ENCODE measurements at places on chromosomes 1 and 21. TPM values are rescaled to one million over a fixed set of nuclear protein-coding genes. Genes with fewer than 3 reads are reported as not detected.

The STYXL2 gene
- 0.38 TPM for total RNA-seq

The LAMC2 gene
- 89.0 TPM for total RNA-seq

The ST3GAL3 gene
- 21.3 TPM for total RNA-seq

The VANGL1 gene
- total RNA-seq, result 12.3 TPM

The PCAT6 gene
- total RNA-seq, result 2.0 TPM

The OR6N1 gene
- not detected for total RNA-seq

The SYT6 gene
- 0.06 TPM for total RNA-seq

The LCE1F gene
- total RNA-seq, result not detected

The UTS2 gene
- total RNA-seq, result 0.72 TPM

GRCh38 chr1:102578804-102579203 is 529.5 kb downstream of the COL11A1 start:
- no peak for DNase-seq

GRCh38 chr21:32256873-32257620 is 21.8 kb downstream of the MIS18A start:
- peak; percentile 70 for DNase-seq

- DNase-seq, result peak; percentile 89
These were observed 48.8 kb downstream of the LAMC2 start for GRCh38 chr1:183234660-183235476.

- DNase-seq, result no peak
These were observed 8.7 kb upstream of the RNU1-2 start for GRCh38 chr1:16886860-16887605.

DNA sequence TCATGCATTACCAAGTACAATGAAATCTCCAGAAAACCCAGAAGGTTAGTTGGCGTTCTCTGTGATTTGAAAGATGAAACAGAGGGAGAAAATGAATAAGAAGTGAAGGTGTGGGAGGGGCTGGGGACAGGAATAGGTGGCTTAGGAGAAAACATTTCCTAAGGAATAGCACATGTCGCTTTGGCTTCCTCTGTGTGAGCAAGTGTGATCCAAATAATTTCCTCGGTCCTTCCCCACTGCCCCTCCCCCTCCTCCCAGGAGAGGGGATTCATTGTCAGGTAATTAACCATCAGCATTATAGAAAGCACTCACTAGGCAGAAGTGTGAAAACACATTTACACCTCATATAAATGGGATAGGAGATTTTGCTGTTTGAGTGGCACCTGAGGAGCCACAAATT is 105.5 kb downstream of the NUF2 start:
- no peak for DNase-seq

DNA sequence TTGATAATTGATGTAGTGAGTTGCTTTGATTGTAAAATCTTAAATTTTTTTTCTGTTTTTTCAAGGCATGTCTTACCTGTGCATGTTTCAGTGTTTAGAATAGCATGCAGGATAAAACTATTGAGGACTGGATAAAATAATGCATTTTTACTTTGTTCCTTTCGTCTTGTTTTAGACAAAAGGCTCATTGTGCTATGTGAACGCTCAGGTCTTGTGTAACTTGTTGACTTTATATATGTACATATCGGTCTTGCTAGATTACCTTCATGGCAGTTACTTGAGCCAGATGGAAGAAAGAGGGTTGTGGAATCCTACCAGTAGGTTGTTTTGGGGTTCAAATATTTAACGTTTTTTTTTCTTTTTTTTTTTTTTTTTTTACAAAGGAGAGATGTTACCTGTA is 7.0 kb downstream of the NFIA start:
- DNase-seq, result no peak

GRCh38 chr1:48649880-48650279 is 126.8 kb downstream of the BEND5 start:
- no peak for DNase-seq

- no peak for DNase-seq
These were observed 306.3 kb downstream of the LMX1A start for GRCh38 chr1:165050246-165050645.

DNA sequence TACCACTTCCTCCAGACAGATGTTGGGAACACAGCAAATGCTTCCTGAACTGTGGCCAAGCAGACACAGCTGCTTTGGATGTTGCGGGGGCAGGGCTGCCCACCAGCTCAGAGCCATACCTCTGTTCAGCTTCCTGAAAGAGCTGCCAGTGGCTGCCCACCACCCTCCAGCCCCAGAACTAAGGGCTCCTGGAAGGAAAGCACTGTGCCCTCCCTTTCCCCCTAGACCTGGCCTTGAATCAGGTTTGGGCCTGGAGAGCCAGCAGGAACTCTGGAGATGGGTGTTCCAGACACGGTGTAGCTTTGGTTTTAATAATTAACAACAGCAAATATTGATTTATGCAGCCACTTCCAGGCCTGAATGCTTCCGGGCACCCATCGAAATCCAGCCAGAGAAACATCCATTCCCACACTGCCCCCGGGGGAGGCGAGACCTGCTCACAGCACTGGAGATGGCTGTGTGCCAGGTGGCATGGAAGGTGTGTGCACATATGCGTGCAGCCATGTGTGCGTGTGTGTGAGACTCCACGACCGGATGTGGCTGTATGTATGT is 45.7 kb downstream of the RAP1GAP start:
- DNase-seq, result peak; percentile 65

GRCh38 chr21:25464275-25464674 is 143.0 kb downstream of the MRPL39 start:
- DNase-seq, result no peak

DNA sequence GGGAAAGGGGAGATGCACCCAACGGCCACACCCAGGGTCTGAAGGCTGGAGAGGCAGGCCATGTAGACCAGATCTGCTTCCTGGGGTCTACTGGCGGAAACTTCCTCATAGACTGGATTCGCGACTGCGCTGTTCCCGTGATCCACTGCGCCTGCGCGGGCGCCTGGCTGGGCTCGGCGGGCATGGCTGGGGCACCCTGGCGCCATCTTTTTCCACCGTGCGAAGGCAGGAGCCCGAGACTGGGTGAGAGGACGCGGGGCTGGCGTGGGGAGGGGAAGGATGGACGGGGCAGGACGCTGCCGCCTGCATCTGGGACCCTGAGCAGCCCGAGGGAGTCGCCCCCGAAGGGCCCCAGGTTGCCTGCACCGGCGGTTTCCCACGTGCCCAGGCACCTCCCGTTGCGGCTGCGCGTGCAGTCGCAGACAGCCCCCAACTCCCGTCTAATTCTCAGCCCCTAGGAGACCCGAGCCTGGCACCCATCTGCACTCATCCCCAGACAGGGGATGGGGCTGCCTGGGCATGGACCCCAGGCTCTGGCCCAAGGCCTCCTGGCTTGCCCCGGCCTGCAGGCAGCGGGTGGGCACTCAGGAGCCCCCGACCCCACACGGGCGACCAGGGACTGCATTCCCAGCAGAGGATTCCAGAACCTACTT is 12.4 kb upstream of the FAM3B start:
- DNase-seq, result no peak

DNA sequence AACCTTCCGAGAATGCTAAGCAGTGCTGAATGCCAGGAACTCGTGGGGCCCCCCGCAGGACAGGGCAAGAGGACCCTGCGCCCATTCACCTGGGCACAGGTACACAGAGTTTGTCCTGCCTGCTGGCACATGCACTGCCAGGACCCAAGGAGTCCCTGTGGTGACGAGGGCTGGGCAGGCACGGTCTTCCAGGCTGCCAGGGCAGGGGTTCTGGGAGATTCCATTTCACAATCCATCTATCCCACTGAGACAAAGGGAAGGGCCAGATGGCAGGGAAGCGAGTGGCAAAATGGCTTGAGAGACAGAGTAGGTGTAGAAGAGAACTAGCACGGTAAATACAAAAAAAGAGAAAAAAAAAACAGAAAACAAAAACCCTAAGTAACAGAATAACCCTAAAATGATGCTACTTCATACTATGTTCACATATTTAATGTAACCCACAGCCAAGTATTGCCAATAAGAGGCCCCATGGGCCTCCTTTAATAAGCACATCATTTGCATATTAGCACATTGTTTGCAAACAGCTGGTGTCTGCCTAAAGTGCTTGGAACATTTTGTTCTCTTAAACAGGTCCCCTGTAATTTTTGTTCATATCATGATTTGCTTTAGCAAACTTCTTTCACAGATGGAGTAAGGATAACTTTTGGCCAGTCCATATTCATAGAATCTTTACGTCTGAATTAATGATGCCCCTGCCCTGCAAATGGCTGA is 83.8 kb downstream of the STUM start:
- DNase-seq, result no peak

DNA sequence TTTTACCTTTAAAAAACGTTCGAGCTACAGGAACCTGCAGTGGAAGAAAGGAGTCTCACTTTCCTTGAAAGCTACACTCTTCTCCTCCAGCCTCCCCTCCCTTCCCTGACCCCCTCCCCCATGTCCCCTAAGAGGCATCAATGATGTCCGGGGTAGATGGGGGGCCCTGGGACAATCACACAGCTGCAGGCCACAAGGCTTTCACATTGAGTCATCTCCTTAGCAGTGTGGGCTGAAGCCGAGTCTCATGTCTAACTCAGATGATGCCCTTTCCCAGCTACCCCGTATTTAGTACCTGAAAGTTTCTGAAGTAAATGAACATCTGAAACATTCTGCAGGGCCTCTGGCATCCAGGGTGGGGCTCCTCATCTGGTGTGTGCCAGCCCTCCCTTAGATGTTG is 6.3 kb upstream of the GPR25 start:
- DNase-seq, result no peak

- no peak for DNase-seq
These were observed 75.4 kb downstream of the TTLL7 start for GRCh38 chr1:83923553-83923952.

DNA sequence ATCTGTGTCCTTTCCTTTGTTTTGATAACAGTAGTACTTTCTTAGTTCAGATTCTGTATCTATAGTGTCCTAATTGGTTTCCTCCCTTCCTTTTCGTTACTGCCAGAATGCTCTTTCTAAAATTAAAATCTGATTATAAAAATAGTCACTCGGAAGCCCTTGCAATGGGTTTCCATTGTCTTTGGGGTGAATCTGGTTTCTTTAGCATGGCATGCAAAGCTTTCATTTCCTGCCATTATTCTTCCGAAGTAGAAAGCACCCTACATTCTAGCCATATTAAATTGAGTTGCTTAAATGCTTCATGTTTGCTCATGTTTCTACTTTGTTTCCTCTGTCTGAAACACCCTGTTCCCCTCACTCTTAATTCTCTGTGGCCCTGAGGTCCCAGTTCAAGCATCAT is 53.2 kb upstream of the MACF1 start:
- DNase-seq, result no peak

GRCh38 chr1:19123837-19124236 is 86.2 kb downstream of the UBR4 start:
- no peak for DNase-seq

GRCh38 chr1:1013105-1013921 is at the start of gene ISG15:
Gene ISG15 (plus strand): TSS chr1:1013497. CDS start chr1:1013574, 77 bp downstream.
- DNase-seq, result peak; percentile 95

DNA sequence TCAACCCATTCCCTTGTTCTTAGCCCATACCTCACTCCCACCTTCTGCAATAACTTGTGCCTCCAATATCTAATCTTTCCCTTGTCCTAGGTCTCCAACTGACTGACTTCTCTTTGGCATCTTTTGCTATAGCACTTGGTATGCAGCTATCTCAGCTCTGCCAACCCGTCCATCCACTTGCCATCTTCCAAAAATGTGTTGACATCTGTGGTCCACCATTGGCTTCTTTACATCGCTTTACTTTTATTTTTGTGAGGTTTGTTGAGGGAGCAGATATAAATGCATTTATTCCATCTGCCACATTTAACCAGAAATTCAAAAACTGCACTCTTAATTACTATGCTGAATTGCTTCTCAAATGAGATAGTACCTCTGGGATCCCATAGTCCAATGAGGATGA is 24.9 kb upstream of the PSMB2 start:
- no peak for DNase-seq

DNA sequence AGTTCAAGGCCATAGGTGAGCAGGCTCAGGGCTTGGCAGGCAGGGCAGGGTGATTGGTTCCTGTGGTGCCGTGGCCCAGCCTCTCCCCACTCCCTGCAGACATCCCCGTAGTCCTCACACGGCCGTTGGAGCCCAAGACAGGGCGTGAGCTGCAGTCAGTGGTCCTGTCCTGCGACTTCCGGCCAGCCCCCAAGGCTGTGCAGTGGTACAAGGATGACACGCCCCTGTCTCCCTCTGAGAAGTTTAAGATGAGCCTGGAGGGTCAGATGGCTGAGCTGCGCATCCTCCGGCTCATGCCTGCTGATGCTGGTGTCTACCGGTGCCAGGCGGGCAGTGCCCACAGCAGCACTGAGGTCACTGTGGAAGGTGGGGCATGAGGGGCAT is 71.9 kb downstream of the OBSCN start:
- DNase-seq, result peak; percentile 61

GRCh38 chr1:34356853-34357252 is 180.1 kb downstream of the C1orf94 start:
- DNase-seq, result no peak

DNA sequence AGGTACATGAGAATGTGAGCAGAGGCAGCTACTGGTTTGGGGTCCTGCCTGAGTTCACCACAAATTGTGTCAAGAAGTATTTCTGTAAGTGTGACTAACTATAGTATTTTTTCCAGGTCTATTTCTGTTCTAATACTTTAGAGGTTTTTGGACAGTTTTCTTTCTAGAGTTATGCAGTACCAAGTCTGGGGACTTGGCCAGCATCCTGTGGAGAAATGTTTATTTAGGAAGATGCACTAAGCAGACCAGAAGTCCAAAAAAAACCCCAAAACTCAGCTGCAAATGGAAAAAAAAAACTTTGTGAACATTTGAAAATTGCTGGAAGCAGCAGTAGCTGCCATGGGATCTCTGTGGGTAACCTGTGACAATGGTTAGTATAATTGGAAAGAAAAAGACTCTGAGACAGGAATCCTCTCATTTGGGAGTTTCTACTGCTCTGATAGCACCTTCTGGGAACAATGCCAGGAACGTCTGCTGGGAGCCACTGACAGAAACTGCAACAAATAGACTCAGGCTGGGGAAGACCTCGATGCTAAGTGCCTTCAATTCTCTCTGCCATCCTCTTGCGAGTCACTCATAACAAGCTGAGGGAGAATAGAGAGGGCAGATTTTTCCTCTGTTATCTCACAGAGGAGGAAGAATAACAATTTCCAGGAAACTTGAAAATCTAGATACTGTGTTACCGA is 37.6 kb downstream of the OR10R2 start:
- no peak for DNase-seq

DNA sequence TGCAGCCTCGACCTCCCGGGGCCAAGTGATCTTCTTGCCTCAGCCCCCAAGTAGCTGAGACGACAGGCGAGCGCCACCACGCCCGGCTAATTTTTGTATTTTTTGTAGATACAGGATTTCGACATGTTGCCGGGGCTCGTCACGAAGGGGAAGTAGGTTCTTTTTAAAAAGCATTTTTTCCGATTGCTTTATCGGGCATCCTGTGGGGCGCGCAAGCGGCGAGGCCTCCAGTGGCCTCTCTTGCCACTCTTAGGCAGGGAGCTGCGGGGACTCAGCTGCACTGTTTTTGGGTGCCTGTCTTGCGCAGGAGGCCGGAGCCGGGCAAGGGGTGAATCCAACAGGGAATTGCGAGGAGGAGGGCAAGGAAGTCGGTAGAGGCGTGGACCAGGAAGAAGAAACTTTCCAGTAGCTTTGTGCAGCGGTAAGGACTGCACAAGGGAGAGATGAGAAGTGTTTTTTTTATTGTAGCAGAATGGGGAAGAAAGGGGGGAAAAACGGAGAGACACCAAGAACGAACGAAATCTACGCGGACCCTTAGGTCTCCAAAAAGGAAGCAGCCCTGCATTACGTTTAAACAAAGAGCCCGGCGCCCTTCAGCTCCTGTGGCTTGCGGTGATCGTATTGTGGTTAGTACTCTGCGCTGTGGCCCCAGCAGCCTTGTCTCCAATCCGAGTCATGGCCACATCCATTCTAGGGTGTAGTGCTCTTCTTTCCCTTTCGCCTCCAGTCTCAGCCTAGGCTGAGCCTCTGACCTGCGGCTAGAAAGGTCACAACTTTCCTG is 164.8 kb downstream of the PPIAL4G start:
- no peak for DNase-seq

GRCh38 chr1:220808345-220809186 is 21.9 kb downstream of the MTARC1 start:
- DNase-seq, result peak; percentile 89
